NCI-H1417 (cell line): ENCODE measurements at places on chromosomes 11 and 22.

DNA sequence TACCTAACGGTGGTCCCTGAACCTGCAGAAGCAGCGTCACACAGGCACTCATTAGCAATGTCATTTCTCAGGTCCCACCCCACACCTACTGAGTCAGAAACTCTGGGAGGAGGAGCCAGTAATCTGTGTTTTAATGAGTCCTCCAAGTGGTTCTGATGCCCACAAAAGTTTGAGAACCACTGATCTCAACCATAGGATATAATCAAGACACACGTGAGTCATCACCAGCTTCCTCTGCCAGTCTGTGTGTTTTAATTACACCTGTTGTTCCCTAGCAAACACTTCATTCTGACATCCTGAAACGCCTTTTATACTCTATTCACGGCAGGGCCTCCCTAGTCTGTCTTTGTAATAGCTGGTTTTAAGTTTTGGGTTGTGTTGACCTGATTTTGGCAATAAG lies 5.8 kb downstream of the TECTA start:
- no peak for DNase-seq

GRCh38 chr11:111327908-111328624 lies 29.7 kb downstream of the POU2AF3 start:
- no peak for DNase-seq

GRCh38 chr11:70612459-70613141 lies 214.3 kb downstream of the CTTN start:
- no peak for DNase-seq

GRCh38 chr11:122668562-122669090 lies 13.1 kb downstream of the UBASH3B start:
- DNase-seq = no peak

DNA sequence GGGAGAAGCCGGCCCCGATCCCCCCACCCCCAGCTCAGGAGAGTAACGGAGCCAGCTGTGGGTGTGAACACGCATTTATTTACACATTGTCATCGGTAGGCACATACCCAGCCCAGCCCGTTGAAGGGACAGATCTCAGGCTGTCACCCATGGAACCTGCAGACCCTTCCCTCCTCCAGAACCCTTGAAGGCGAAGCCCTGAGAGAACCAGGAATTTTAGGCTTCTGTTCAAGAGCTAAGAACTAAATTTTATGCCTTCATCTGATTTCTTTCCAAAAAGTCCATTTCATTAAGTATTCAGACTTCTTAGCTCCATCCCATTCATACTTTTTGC lies 379 bp upstream of the BRMS1 start:
- no peak for DNase-seq

DNA sequence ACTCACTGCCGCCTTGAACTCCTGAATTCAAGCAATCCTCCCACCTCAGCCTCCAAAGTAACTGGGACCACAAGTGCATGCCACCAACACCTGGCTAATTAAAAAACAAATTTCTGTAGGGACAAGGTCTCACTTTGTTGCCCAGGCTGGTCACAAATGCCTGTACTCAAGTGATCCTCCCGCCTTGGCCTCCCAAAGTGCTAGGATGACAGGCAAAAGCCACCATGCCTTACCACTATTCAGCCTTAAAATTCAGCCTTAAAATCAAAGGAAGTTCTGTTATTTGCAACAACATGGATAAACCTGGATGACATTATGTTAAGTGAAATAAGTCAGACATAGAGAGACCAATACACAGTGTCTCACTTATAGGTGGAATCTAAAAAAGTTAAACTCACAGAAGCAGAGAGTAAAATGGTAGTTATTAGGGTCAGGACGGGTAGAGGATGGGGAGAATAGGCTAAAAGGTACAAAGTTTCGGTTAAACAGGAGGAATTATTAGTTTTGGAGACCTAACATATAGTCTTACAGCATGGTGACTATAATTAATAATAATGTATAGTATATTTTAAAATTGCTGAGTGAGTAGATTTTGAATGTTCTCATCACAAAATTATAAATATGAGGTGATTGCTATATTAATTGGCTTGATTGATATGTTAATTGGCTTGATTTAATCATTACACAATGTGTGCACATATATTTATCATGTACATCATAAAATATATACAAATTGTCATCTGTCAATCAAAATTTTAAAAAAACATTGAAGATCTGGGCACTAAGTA lies 6.2 kb upstream of the ZNF280A start:
- no peak for DNase-seq

DNA sequence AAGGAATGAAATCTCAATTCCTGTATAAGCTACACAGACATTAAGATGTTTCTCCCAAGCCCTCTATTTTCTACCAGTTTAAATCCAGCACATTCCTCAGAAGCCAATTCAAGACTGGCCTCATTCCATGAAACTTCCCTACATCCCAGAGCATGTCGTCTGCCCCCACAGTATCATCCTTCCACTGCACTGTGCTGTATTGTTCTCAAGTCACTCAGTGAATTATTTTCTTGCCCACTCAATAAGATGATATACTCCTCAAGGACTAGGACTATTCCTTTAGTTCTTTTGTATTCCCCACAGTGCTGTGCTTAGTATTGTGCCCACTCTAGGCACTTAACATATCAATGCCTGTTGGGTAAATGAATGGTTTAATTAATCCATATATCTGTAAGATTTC lies 203.1 kb upstream of the BLID start:
- DNase-seq = no peak

DNA sequence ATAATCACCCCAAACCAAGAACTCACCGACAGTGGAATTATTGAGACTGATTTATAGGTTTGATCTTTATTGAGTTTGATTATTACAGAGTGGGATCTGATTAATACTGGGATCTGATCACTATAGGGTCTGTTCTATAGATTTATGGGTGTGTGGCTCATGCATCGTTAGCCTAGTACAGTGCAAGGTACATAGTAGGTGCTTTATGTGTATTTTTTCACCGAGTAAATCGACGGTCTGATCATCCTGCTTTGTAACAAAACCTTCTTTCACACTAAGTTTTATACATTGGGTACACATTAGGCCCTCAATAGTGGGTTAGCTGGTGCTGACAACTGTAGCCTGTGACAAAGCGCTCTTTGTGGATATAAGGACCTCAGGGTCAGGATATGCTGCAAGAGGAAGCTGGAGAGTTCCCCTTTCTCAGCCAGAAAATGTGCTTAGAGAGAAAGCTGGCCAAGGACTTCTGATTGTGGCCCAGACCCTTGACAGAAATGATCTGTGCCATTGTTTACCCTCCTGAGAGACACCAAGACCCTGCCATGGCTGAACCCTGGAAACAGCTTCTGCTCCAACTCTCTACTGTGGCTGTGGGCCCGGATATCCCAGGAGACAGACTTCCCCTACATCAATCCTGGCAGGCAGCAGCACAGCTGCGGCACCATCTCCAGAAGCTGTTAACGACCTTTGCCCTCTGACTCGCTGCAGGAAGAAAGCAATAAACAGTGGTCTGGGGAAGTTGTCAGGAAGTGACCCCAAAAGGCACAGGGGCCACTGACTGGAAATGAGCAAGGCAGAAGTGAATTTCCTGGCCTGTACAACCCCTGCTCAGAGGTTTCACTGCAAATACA lies 16.1 kb upstream of the TPP1 start:
- no peak for DNase-seq

- no peak for DNase-seq
Observed at GRCh38 chr11:12232817-12233601, 122.6 kb downstream of the MICAL2 start.

DNA sequence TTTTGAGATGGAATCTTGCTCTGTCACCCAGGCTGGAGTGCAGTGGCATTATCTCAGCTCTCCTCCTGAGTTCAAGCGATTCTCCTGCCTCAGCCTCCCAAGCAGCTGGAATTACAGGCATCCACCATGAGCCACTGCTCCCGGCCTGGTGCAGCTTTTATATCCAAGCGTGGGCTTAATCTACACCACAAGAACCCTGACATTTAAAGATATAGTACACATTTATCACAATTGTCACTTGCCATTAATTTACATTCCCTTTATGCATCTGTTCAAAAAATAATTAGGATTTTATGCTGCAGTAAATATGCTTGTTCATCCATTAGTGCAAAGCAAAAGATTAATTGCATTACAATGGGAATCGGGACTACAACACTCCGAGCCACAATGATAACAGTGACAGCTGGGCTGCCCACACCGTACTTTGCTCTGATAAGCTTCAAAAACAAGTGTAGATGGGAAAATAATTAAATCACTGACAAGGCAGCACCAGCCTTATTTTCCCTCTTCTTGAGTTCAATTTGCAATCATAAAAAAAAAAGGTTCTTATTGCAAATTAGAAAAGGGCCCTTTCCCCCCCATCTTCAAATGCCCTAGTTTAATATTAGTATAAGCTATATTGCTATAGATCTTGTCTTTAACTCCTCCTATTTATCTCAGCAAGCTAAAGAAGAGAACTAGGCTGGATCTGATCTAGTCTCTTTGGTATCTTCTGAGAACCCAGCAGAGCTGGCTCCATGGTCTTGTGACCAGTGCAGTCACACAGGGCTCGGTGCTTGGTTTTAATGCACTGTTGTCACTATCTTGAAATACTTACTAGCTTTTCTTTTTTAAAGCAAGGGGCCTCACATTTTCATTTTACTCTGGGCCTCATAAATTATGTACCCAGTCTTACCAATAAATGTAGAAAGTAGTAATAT lies 206.2 kb upstream of the LRRC4C start:
- DNase-seq = no peak

DNA sequence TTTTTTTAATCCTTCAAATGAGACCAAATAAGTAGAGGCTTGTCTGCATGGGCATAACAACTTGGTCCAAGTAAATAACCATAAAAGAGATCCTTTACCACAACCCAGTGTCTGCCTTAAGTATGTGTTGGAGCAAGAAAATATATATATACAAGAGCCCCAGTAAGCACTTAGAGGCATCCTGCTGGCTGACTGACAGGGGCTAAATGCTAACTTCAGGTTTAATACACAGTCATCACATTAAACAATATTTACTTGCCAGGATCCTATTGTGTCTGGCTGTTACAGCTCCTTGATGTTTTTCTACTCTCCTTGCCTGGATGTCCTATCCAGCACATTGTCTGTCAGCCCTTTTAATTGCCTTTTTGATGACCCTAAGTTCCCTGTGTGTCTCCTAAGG lies 37.5 kb upstream of the MMP20 start:
- peak; percentile 26 for DNase-seq

GRCh38 chr11:37571246-37571645 lies 973.2 kb upstream of the RAG2 start:
- DNase-seq = no peak

- DNase-seq = peak; percentile 26
Observed at GRCh38 chr11:94131047-94131717, 2.5 kb downstream of the PANX1 start.

GRCh38 chr11:132050049-132050448 lies 679.6 kb downstream of the NTM start:
- DNase-seq = no peak

- DNase-seq = peak; percentile 19
Observed at GRCh38 chr11:46342239-46342638, 5.0 kb upstream of the DGKZ start.
